DMS 273 treated with DMSO at 0.1 percent for 48 hours (cell line): ENCODE measurements at places on chromosomes 12 and 14.

DNA sequence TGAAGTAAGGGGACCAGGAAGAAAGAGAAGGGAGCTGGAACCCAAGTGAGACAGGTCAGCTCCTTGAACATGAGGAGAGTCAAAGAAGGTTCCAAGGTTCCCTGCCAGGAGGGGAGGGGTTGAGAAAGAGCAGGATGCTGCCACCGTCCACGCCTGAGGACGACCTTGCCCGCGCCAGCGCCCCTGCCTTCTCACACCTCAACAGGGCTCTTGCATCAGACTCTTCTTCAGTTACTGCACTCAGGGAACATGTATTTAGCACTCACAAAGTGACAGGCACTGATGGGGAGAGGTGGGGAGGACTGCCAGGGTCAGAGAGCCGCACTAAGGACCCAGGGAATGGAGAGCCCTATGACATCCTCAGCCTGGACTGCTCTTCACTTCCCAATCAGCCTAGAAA is 102.1 kb upstream of the NUDT4 start:
- DNase-seq: no peak

DNA sequence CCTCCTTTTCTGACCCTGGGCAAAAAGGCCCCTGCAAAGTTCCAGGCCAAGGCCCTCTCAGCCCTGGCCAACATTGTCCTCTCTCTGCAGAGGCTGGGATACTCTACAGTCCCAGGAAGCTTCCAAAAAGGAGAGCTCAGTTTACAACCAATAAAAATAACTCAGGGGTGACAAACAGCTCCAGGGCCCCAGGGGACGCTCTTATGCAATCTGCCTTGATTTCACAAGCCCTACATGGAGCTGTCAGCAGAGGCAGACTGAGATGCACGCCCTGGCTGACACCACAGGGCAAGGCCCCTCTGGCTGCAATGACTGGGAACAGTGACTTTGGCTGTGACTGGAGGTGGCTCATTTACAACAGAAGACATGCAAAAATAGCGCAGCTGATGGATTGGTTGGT is 129.0 kb upstream of the MED13L start:
- DNase-seq: no peak

GRCh38 chr12:65229441-65229840 is 49.0 kb upstream of the MSRB3 start:
- no peak for DNase-seq

DNA sequence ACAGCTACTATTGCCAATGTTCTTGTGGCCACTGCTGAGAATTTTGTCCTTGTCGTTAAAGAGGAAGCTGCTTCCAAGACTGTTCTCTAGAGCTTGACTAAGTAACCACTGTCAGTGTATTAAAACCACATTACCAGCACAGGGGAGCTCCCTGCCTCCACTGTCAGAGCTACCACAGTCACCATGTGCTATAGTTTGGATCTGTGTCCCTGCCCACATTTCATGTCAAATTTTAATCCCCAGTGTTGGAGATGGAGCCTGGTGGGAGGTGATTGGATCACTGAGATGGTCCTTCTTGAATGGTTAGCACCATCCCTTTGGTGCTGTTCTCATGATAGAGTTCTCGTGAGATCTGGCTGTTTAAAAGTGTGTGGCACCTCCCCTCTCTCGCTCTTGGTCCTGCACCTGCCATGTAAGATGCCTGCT is 23.2 kb upstream of the RAP1B start:
- no peak for DNase-seq

- DNase-seq: no peak
These were observed 289.7 kb downstream of the RAD51B start for GRCh38 chr14:68109132-68109900.

GRCh38 chr14:54493293-54493692 is 4.5 kb upstream of the GMFB start:
- DNase-seq: no peak

DNA sequence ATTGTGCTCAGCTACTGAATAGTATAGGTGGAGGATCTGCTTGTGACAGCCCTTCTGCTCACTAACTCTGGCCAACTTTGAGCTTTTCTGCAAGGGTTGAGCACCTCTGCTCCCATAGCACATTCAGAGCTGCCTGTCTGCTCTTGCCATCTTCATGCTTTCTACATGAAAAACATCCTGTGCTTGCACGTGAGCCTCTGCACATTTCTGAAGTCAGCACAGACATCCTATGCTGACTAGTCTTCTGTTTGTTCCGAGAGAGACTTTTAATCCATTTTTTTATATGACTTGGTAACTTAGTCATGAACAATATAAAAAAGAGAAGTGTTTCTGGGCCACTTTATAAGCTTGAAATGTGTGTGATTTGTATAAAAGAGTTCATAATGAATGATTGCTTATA is 969.3 kb downstream of the TMTC2 start:
- DNase-seq: no peak

- no peak for DNase-seq
These were observed 385.6 kb downstream of the SYT1 start for GRCh38 chr12:79250186-79250585.

GRCh38 chr12:101379149-101379548 is 28.4 kb downstream of the ARL1 start:
- no peak for DNase-seq

DNA sequence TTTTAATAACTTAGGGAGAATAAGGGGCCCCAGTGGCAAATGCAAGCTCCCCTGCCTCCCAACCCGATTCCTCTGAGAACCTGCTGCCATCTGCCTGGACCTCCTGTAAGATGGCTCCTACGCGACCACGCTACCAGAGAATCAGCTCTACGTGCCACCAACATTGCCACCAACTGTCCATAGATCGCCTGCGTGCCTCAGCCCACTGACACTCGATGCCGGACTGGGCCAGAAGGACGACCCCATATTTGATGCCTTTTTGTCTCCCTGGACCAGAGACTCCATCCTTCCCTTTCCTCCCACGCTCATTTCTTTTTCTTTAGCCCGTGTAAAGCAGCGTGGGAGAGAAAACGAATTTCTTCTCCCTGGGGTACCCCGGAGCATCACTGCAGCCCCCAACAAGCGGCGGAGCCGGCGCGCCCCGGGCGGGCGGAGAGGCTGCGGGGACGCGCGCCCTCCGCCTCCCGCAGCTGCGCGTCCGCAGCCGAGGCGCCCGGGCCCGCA is 565 bp upstream of the KLHL42 start:
- no peak for DNase-seq

GRCh38 chr12:5733136-5733755 is 211.8 kb downstream of the ANO2 start:
- no peak for DNase-seq

DNA sequence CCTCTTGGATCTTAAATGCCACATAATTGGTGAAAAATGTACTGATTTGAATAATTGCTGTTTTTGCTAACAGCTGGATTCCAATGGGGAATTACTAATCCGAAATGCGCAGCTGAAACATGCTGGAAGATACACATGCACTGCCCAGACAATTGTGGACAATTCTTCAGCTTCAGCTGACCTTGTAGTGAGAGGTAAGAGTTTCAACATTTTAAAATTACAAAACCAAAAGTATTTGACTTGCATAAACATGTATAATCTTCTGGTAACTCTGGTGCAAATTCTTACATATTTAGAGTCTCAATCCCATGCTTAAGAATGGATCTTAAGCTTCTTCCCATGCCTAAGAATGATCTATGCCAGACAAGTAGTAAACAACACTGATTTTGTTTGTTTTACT is 229.1 kb upstream of the PDZRN4 start:
- DNase-seq: no peak

DNA sequence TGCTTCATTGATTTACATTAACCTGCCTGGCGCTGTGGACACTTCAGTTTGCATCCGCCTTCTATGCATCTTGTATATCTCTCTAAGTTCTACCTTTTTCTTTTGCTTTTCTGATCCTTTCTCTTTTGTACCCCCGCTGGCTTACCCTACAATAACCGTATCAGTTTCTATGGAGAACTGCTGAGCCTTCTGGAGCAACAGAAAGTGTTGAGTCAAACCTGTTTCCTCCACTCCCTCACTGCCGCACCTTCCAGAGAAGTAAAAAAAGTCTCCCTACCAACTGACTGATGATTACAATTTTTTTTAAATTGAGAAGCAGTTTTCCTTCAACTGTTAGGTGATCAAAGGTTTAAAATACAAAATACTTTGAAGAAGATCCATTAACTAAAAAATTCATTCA is 17.4 kb downstream of the EXD2 start:
- DNase-seq: no peak

- DNase-seq: no peak
These were observed 101.5 kb downstream of the RPAP3 start for GRCh38 chr12:47604221-47604873.

GRCh38 chr12:1351926-1352325 is 242.5 kb downstream of the FBXL14 start:
- no peak for DNase-seq

- no peak for DNase-seq
These were observed 59.1 kb upstream of the SLC6A13 start for GRCh38 chr12:321606-322326.

DNA sequence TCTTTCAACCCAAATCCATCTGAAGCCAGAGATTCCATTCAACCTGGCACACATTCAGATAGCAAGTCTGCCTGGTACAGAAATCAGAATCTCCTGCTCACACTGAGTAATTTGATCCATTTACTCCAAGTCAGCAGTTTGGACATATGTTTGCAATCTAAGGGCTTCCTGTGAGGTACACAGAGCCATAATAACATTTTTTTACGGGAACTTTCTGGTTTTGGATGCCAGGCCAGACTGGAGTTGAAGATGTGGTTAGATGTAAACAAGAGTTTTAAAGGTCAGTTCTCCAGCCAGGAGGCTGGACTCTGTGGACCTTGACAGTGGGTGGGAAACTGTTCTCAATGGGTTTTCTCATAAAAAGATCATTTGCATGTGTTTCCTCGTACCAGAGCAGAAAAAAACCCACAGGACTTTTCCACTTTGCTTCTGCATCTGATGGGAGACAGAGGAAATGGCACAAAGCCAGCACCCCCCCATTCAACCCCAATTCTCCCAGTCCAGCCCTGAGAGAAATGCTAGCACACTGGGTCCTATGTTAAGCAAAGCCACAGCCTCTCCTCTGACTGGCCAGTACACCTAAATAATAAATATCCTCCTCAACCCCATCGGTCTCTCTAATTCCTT is 17.7 kb upstream of the TSPAN11 start:
- peak; percentile 65 for DNase-seq

DNA sequence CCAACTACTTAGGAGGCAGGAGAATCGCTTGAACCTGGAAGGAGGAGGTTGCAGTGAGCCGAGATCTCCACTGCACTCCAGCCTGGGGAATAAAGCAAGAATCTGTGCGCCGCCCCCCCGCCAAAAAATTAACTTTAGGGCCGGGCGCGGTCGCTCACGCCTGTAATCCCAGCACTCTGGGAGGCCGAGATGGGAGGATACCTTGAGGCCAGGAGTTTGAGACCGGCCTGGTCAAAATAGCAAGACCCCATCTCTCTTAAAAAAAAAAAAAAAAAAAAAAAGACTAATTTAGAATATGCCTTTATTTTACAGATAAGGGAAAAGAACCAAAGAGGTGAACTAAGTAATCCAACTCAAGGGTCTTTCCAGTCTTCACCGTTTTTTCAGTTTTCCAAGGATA is 1.2 kb downstream of the KANSL2 start:
- DNase-seq: no peak

DNA sequence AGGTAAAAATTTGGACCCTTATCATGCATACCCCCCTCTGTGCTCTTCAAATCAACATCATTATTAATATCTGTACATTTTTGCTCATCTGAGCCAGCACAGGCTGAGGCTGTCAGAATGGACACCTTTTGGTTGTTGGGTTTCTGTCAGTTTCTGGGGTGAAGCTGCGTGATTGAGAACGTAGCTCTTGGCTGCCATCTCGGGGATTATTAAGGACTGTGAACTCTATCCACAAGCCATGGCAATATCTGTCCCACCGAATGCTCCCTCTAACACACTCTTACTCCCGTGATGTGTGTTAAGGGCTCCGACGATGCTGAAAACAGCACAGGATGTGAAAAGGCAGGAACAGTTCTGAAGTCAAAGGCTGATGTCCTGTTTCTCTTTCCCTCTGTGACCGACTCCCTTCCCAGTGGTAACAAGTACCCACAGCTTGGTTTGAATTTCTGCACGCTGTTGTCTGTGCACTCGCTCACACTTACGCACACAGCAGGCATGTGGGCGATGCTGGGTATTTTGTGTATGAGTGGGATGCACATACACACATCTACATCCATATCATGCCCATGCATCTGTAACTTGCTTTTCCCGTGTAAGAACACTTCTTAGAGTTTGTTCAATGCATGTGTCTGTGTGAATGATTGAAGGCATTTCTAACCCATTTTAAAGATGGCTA is 405.6 kb downstream of the TMEM121 start:
- DNase-seq: no peak

GRCh38 chr12:52022841-52023181 is 16.1 kb downstream of the TAMALIN start:
- DNase-seq: no peak

- peak; percentile 28 for DNase-seq
These were observed 80.5 kb downstream of the TMEM260 start for GRCh38 chr14:56659964-56660551.

- DNase-seq: no peak
These were observed 270.6 kb upstream of the TBX3 start for GRCh38 chr12:114954511-114955055.

GRCh38 chr12:21962821-21963220 is 21.6 kb upstream of the ABCC9 start:
- no peak for DNase-seq

- DNase-seq: no peak
These were observed 64.1 kb downstream of the KIAA0586 start for GRCh38 chr14:58491593-58491992.

GRCh38 chr12:115213538-115214016 is 529.6 kb upstream of the TBX3 start:
- DNase-seq: no peak

DNA sequence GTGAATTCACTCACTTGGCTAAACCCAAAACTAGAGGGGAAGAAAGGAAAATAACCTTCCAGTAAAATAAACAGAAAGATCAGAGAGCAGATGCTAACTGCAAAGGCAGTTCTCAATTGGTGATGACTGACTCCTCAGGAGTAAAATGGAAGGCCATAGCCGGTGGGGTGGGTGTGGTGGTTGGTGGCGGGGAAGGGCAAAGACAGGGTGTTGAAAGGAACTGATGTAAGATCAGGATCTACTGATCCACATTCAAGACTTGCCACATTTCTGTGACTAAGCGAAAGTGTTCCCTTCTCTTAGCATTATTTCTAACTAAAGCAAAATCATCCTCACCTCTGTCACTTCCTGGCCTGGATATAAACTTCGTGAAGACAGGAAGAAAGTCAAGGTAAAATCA is 26.3 kb upstream of the TC2N start:
- no peak for DNase-seq
